ENCODE measurements at places on chromosomes 13 and 19.

DNA sequence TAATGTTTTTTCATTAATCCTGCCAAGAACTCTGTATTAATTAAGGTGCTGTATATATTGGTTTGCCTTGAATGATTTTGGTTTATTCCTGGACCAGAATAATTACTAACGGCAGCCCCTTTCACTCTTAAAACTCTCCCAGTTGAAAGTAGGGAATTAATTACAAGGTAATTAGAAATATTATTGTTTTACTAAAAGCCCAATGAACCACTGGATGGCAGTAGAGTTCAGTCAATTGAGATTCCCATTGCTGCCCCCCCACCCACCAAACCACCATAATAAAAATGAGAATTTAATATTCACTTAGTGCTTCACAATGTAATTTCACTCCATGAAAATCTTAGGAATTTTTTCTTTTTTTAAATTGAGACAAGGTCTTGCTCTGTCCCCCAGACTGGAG lies 13.7 kb downstream of the WBP4 start:
- DNase-seq, result peak; percentile 37

- no peak for DNase-seq
Observed at GRCh38 chr19:55013596-55013995, 24.5 kb downstream of the GP6 start.

DNA sequence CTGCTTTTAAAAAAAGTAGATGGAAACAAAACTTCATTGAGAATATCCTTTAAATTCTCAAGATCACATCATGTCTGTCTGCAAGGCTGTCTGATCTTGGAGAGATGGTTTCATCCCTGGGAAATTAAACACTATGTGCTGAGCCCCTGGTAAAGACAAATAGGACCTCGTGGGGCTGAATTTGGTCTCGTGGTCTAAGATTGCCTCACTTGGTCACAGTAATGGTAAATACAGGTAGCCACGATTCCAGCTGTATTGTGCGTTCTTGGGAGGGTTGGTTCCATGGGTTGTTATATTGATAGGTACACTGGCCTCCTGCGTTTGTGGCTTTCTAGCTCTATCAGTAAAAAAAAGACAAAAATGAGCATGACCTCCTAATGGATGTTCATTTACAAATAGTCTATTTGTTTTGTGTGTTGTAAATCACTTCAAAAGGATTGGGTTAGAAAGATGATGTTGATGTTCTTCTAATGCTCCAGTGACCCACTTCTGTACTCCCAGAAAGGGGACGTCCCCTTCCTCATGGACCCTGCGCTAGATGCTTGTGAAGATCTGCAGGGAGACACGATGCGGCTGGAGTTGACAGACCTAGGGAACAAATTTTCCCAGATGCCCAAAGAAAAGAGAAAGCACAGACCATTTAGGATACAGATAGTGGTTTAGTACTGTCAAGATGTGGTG lies 1.8 kb downstream of the CEBPG start:
- no peak for DNase-seq

- no peak for DNase-seq
Observed at GRCh38 chr19:49685845-49686332, 3.5 kb upstream of the ADM5 start.

DNA sequence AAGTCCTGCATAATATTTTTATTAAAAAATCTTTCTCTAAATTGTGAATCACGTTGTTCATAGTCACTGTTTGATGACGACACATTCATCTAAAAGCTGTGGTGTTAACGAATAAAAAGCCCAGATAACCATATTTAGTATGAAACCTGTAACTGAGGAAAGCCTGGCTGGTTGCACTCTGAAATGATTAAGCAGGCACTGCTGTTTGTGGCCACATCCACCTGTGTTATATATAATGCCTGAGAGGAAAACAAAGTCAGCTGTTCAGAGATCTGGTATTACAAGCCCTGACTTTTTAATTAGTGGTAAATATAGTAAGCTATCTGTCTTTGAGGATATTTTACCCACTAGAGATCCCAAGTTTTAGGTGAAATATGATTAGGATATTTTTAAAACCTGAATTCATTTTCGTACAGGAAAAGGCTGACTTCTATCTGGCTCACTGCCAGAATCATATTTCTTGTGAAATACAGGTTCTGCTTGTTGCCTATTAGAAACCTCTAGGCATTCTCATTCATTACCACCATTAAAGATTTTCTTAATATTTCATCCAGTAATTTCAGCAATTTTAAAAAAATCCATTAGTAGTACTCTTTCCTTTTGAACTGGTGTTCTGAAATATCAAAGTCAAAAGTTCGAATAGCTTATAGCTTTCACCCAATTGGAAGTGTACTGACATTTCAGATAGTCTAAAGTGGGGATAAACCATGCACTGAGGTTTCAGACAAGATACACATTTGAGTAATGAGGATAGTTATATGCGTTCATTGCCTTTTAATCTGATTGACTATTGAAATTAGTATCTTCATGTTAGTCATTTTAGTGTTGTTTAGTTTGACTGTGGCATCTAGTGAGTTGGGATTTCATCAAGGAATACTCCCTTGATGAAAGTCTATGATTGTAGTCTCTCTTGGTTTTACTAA lies 79.7 kb downstream of the LMO7 start:
- peak; percentile 24 for DNase-seq

GRCh38 chr19:50325310-50326100 lies 3.7 kb downstream of the KCNC3 start:
- DNase-seq, result no peak

DNA sequence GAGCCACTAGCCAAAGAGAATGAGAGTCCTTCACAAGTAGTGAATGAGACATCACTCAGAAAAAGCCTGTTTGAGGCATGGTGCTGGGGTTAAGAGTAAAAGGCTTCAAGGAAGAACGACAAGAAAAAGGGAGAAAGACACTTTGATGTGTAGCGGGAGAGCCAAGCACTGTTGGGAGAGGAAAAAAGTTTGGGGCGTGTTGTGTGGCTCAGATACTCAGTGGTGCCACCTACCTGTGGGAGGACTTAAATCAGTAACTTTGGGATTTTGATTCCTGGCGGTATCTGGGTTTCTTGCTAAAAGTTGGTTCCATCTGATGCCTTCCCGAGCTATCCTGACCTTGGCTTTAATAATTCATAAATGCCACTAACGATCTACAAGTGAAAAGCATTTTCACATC lies 12.3 kb downstream of the ELSPBP1 start:
- DNase-seq, result no peak

DNA sequence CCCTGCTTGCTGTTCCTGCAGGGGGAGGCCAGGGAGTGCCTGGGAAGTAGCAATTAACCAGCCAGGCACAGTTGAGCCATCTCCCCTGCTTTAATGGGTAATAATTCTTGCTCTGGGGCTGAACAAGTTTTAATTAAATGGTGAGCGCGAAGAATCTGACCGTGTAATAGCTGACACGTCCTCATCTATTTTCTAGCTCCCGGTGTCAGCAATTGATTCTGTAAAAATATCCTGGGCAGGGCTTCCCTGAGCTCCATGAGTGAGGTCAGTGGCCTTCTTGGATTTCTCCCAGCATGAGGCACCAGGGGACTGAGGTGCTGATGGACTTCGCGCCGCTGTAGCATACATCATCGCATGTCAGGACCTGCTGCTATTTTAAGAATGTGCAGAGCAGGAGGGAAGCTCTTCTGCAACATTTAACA lies 26.9 kb downstream of the SIPA1L3 start:
- no peak for DNase-seq

DNA sequence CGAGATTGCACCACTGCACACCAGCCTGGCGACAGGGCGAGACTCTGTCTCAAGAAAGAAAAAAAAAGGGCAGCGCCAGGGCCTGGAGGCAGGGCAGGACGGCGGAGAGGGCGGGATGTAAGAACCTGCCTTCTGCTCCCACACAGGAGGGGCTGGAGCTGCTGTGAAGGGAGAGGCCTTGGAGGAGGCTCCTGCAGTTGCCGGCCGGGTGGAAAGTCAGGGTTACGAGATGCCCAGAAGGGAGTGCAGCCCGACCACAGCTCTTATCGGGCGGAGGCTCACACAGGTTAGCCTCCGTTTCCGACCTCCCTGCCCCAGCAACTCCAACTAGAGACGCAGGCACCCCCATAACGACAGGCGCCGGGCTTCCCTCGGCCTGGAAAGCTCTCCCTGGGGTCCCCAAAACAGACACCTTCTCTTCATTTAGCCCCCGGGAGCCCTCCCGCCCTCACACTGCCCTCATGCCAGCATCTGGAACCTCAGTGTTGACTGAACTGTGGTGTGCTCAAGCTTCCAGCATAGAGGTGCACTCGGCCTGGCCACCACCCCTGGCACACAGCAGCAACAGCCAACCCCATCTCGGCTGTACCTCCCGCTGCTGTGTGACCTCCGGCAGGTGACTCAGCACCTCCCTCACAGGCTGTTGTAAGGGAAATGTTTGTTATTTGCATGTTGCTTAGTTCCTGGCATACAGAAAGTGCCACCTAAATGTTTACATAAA lies 1.4 kb downstream of the PLPP2 start:
- DNase-seq, result no peak

GRCh38 chr13:19573120-19573716 lies 11.9 kb upstream of the TPTE2 start:
- no peak for DNase-seq
